ENCODE measurements at places on chromosomes 16 and 17.

GRCh38 chr16:4212934-4213296, 29.0 kb downstream of the SRL start:
- peak; percentile 34 for DNase-seq

DNA sequence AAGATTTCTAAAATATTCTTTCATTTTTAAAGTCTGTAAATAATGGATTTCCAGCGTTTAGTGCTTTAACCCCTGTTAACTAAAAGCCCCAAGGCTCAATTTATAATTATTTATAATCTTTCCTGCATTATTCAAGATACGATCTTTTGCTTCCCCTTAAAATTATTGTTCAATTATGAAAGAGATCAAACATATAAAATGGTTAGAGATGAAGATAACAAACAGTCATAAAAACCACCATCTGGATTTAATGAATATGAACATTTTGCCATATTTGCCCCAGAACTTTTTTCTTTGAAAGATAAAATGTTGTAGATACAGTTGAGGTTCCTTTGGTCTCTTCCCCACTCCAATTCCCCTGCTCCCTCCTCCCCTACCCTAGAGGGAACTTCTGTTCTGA, 17.6 kb downstream of the WWP2 start:
- DNase-seq: no peak

DNA sequence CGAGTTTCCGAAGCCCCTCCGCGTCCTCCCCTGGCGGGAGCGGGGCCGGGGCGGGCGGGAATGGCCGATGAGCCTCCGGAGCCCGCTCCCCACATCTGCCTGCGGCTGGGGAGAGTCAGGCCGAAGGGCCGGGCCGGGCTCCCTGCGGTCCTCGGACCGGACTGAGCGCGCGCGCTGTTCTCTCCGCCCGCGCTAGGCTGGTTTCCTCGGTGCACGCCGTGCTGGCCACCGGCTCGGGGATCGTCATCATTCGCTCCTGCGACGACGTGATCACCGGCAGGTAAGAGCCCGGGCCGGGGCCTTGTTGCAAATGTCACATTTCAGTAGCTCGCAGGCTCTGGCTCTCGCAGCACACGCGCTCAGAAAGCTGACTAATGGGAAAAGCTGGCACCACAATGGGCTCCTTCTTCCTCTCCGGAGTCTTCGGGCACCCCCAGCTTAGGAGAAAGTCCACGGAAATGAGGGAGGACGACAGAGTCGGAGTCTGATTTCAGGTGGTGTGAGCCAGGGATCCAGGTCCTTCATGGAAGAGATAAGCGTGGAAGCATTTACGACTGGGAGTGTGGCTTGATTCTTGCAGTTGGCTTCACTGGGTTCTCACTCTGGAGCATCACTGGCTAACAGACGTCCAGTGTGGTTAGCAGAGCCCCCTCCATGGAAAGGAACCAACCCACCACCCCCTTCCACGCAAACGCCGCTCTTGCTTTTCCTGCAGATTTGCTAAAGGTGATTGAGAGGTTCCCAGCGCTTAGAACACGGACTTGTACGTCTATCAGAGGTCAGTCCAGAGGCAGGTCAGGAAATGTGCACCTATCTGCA, 715 bp downstream of the TLCD3A start:
- peak; percentile 29 for DNase-seq

DNA sequence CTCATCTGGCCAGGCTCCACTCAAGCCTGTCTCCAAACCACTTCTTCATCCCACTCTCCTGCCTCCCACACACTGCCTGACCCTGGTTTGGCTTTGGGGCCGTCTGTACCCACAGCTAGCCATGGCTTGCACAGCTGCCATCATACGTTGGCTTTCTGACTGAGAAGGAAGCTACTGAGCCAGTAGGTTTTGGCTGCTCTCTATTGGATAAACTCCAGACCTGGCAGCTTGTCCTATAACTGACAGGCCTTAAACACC, 3.9 kb downstream of the MIF4GD start:
- DNase-seq: no peak

DNA sequence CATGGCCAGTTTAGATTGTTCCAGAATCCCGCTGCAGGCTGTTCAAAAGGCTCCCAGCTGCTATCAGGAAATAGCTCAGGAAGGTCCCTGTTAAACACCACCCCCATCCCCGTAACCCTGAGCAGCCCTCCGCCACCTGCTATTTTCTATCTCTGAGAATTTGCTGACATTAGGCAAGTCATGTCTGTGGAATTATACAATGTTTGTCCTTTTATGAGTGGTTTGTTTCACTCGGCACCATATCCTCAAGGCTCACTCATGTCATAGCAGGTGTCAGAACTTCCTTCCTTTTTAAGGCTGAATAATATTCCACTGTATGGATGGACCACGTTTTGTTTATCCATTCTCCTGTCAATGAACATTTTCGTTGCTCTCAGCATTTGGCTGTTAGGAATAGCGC, 164.3 kb upstream of the FOXF1 start:
- no peak for DNase-seq

- DNase-seq: no peak
Measured at GRCh38 chr17:28366605-28367004, 1.6 kb upstream of the SEBOX start.

DNA sequence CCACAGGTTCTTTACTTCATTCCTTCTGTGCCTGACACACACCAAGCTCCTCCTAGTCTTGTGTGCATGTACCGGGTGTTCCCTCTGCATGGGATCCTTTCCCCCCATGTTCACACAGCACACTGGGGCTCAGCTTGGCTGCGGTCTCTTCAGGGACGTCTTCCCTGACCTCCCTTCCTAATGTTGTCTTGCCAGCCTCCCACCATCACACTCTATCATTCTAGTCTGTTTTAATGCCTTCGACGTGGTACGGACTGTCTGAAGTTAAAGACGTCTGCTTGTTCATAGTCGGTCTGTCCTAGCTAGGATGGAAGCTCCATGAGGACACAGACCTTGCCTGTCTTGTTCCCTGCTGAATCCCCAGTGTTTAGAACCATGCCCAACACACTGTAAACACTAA, 60.1 kb downstream of the USP31 start:
- no peak for DNase-seq

GRCh38 chr16:57231821-57232350, 13.2 kb upstream of the ARL2BP start:
- DNase-seq: no peak

DNA sequence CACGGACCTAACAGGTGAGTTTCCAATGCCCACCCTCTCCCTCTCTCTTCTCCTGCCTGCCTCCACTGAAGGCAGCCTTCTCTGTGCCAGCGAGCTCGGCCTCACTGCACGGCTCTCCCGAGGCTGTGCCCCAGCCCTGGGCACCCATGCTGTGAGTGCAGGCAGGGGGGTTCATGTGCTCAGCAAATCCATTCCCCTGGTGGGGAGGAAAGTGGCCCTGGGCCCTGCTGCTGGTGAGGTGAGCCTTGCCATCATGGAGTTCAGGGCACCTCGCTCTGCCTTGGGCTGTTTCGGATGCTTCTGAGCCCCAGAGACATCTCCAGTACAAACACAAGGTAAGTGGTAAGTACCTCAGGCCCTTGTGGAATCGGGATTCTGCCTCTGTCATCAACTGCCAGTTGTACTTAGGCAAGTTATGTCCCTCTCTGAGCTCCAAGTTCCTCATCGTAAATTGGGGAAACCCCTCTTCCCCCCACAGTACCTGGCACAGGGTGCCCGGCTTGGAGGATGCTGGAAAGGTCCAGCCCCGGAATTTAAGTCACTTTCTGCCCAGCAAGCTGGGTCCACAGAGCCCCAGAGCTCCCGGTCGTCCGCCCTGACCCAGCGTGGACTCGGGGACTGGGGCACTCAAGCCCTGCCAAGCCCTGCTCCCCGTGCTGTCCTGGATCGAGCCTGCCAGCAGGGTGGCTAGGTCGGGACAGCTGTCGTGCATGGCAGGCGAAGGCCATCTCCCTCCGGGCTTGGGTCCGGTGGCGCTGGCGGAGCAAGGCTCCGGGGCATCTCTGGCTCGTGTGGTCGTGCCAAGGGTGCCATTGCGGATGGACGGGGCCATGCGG, 684 bp upstream of the NUDT16L1 start:
- DNase-seq: no peak

GRCh38 chr16:76800196-76800595, 390.8 kb upstream of the MON1B start:
- no peak for DNase-seq

DNA sequence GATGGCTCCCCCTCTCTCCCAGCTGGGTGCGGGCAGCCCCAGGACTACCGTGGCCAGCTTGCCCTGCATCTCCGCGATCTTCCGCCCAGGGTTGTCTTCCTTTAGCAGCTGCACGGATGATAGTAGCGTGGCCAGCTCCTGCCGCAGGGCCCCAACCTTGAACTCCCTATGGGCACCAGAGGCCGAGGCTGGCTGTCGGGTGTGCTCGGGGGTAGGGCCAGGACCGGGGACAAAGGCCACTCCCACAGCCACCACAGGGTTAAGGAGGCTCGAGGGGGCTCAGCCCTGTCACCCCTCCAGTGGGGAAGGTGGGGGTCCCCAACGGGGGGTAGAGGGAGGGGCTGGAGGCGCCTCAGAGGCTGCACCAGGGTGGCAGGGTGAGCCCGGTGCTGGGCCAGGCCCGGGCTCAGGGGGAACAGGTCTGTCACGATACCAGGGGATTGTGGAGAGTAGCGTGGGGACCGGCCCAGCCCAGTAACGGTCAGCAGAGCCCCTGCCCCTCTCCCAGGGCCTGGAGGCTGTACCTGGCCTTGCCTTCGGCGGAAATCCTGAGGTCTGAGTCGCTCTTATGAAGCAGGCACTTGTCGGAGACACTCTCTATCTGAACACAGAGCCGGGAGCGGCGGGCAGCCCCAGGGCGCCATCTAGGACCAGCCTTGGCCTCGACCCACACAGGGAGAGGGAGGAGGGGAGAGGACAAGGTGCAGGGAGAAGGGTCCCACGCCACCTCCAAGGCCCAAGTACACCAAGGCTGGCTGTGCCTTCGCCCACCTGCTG, 5.2 kb downstream of the PERCC1 start:
- no peak for DNase-seq

DNA sequence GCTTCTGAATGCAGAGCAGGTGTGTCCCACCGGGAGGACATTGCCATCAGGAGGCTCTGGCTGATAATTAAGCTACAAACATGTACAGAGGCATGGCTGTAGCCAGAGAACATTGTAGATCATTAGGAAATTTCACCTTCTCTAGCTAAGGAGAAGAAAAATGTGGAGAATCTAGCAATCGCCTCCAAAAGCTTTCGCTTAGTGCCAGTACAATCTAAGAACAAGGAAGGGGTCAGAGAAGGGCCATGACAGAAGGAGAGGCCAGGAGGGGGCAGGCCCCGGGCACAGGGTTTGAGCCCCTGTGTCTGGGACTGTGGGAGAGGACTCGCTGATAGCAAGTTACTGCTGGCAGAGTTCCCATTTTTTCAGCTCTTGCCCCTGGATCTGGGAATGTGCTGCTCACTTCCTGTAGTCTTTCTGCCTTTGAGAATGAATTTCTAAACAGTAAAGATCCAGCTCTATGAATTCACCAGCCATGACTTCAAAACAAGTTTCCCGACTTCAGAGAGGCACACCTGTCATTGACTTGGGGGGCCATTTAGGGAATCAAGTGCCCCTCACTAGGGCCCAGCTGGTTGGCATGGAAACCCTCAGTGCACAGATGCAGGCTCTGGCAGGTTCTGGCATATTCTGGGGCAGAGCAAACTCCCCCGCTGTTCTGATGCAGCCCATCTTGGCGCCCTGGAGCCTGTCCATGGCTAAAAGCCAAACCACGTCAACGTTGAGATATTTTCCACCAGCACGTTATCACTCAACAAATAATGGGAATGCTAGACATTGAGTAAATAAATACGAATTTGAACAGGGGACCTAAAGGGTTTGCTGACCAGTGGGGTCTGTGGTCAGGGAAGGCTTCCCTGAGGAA, 59.5 kb upstream of the CACNG4 start:
- peak; percentile 60 for DNase-seq

- no peak for DNase-seq
Measured at GRCh38 chr17:10234033-10234432, 35.6 kb upstream of the GAS7 start.

- no peak for DNase-seq
Measured at GRCh38 chr16:18829251-18829650, 27.9 kb upstream of the ARL6IP1 start.

DNA sequence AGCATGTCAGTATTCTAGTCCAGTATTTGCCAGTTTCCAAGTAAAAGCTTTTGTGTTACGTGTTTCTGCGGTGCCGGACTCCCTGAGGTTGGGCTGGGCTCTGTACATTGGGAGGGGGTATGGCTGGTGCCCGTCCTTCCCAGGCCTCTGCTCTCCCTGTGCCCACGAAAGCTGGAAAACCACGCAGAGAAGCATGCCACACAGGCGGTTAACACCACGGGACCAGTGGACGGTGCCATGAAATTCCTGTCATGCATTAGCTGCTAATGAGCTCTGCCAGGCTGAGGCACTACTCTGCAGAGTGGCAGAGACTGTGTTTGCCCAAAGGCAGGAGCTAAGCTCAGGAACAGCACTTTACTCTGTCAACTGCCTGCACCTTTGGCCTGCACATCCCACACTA, 8.1 kb downstream of the SMIM5 start:
- DNase-seq: no peak

DNA sequence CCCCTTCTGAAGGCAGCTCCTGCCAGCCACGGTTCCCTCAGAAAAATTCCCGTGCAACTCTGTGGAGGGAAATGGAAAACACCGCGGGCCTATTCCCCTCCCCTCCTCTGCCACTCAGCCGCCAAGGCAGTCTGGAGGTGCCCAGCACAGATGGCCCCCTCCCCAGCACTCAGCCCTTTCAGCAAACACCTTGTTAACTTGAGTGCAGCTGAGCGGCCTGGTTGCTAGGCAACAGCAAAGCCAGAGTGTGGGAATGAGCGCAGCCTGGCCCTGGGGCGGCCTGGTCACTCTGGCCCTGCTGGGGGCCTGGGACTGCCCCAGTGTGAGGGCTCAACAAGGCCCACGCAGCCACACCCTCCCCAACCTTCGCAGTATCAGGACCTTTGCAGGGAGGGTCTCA, 32.8 kb downstream of the CACNA1G start:
- DNase-seq: no peak

DNA sequence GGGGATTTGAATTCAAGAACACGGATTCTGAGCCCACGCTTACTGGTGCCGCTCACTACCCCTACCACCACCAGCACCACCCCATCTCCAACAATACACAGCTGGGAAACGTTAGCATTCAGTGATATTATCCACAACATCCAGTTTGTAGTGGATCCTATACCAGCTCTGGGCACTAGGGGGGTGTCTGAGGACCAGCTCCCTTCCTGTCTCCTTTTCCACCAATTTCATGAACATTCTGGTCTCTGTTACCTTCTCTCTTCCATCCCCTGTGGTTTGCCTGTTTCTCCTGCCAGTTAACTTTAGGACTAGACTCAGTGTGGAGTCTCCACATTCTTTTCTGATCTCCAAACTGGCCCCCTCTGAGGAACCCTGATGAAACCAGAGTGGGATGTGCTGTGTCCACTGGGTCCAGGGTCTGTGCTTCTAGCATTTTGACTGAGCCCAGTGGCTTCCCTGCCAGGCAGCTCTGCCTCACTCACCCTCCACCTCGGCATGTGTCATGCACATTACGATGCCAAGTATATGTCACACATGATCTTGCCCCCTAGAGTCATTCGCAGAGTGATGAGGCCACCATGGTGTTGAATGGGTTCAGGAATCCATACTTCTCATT, 187.0 kb upstream of the CDH13 start:
- peak; percentile 10 for DNase-seq

DNA sequence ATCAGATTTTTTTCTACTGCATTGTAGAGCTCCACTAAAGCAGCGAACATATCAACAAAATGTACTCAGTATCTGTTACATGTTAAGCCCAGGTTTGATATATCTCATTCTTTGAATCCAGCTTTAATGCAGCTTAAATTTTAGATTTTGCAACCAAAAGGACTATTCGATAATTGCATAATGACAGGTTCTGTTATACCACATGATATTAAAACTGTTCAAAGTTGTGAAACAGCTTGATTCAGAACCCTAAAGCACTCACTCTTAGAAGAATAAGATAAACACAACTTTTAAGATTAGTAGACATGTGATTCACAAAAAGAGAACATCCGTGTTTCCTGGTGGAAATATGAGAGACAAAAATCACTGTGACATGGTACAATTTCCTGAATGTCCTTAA, 427.9 kb downstream of the CDH11 start:
- no peak for DNase-seq

Data from cardiac fibroblast (primary cell).